NCI-H2171 (cell line): ENCODE measurements at places on chromosomes 6 and 20.

DNA sequence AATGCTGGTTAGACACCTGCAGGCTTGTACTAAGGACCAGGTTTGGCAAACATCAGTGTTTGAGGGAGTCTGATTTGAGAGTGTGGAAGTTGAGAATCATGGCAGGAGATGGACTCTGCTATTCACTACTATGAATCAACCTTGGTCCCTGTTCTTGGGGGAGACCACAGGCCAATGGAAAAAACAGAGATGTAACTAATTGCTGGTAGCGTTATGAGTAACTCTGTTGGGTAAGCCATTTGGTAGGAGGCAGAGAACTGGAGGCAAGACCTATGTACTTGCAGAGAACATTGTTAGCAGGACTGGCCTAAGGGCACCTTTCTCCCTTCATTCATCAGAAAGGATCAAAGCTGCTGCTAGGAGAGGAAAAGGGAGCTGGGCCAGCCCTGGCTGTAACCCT is 8.3 kb upstream of the WFDC2 start:
- no peak for DNase-seq

- DNase-seq = no peak
Observed at GRCh38 chr20:57158474-57158873, 108.0 kb downstream of the BMP7 start.

GRCh38 chr6:166423051-166423745 is 40.5 kb upstream of the MPC1 start:
- no peak for DNase-seq

GRCh38 chr6:151018046-151018445 is 152.5 kb downstream of the MTHFD1L start:
- DNase-seq = no peak
